ENCODE measurements at places on chromosomes 7 and 10. TPM values are rescaled to one million over a fixed set of nuclear protein-coding genes. Genes with fewer than 3 reads are reported as not detected.
A peak's percentile ranks its signal among the peaks of the same experiment; 100 is the strongest.

- no peak for DNase-seq
Measured at GRCh38 chr10:11064832-11065231, 47.2 kb downstream of the CELF2 start.

- DNase-seq: no peak
Measured at GRCh38 chr10:93757136-93757535, 600 bp upstream of the LGI1 start.

GRCh38 chr7:23490357-23491135 lies 20.3 kb upstream of the IGF2BP3 start:
- DNase-seq: peak; percentile 65

DNA sequence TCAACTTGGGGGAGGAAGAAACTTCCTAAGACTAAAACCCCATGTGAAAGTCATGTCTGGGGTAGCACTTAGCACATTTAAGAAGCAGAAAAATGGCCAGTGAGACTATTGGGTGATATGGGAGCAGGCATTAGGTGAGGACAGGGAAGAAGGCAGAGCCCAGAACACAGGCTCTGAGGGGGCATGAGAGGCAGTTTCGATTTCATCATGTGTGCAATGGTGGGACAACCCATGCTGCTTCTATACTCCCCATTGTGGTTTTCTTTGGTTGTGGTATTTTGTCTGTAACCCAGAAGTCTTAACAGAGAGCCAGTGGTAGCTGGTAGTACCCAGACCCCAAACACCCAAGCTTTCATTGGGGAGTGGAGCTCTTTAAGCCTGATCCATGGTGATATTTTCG lies 752.0 kb downstream of the GRID1 start:
- DNase-seq: no peak

The RHOBTB1 gene
- total RNA-seq: not detected

DNA sequence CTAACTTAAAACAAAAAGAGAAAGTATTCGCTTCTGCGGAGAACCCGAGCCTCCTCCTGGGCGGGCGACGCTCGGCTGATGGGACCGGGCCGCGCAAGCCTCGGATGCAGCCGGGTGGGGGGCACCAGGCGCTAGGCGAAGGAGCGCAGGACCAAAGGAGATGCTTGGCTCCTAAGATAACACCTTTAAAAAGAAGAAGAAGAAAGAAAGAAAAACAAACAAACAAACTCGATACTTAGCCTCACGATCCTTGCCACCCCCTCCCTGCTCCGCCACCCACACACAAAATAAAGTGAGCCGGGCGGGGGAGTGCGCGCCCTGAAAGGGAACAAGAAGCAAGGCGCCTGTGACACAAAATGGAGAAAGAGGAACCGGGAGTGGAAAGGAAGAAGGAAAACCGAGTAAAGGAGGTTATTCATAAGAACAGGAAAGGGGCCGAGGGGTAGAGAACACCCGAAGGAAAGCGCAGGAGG lies 34.0 kb upstream of the EBLN1 start:
- DNase-seq: peak; percentile 71

DNA sequence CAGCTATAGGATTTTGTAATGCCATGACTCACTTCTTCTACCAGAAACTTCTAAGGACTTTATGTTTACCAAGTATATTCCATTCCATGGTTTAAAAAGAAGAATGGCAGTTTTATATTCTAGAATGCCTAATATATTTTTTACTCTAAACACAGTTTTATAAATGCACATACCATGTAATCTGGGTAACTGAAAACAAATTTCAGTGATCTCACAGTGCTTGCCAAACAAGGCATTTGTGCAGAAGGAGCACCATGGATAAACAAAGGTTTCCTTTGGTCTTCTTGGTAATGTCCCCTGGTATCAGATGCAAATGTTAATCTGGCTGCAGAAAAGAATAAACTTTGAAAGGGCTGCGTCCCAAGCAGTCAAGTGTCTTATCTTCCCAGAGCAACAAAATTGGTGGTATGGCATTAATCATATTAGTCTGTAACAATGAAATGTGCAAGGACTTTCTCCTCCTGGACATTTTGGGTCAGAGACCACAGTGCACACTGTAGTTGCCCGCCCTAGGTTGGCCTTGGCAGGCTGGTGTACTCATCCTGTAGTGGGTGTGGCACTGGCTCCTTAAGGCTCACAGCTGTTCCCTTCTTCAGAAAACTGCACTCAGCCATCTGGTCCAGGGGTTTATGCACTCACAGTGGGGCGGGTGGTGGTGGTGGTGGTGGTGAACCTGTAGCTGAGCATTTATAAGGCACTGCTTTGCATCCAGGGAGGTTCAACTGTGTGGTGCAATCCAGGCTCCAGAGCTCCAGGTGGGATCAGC lies 56.7 kb downstream of the LAMB4 start:
- no peak for DNase-seq

The FAM20C gene
- not detected for total RNA-seq

The DDC gene
- total RNA-seq: not detected

GRCh38 chr7:37245590-37245989 lies 203.1 kb downstream of the ELMO1 start:
- DNase-seq: no peak

- no peak for DNase-seq
Measured at GRCh38 chr10:97825020-97825760, 24.5 kb upstream of the GOLGA7B start.

- DNase-seq: no peak
Measured at GRCh38 chr10:21260066-21260465, 265.4 kb downstream of the SKIDA1 start.

The NKX6-2 gene
- total RNA-seq: not detected

The IQCE gene
- 11.8 TPM for total RNA-seq

DNA sequence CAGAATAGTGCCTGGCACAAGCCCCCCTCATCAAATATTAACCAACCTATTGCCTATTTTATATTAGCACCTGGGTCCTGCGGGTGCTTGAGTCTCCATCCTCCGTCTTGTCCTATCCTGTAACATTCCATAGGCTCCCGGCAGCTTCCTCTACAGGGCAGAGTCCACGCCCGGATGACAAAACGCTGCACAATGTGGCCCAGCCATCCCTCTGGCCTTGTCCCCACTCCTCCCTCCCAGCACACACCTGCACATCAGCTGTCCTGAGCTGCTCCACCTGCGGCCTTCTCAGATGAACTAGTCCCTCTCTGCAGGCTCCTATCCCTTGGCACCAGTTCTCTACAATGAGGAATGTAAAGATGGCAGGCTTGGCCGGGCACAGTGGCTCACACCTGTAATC lies 153.5 kb upstream of the PDE1C start:
- DNase-seq: no peak

- DNase-seq: no peak
Measured at GRCh38 chr10:128306535-128306934, 180.3 kb upstream of the MKI67 start.

- DNase-seq: no peak
Measured at GRCh38 chr7:97002555-97003261, 2.6 kb upstream of the DLX6 start.

DNA sequence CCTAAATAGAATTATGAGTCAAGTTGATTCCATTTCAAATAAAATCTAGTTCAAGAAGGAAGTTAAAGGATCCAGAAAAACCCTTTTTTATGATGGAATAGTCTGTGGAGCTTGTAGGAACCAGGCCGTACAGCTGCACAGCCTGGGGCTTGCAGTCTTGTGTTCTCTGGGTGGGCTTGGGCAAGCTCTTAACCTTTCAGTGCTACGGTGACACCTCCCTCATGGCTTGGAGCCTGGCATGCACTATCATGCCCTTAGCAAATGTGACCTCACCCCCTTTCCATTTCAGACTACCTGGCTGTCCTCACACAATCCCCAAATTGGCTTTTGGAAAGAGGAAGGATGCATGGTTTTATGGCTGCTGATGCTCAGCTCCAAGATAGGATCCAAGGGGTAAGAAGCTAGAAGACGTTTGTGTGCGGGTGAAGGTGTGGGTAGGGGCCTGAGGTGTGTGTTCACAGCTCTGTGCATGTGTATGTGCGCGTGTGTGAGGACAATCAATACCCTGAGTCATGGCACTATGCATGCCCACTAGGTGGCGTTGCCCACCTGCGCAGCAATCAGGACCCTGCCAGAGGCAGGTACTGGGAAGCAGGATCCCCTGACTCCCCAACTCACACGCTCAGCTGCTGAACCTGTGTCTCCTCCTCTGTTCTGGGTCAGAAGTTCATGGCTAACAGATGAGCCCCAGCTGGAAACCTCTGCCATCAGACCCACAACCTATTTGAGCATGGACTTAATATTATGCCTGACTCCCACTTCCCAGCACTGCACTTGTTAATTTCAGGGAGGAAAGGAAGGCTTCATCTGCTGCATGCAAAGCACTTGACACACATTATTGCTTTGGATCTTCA lies 113.4 kb downstream of the PTPN20 start:
- peak; percentile 71 for DNase-seq

The GAD2 gene
- total RNA-seq: not detected

GRCh38 chr7:100685631-100686145 lies 8.4 kb downstream of the GIGYF1 start:
- DNase-seq: no peak

The GIMAP6 gene
- 35.1 TPM for total RNA-seq

DNA sequence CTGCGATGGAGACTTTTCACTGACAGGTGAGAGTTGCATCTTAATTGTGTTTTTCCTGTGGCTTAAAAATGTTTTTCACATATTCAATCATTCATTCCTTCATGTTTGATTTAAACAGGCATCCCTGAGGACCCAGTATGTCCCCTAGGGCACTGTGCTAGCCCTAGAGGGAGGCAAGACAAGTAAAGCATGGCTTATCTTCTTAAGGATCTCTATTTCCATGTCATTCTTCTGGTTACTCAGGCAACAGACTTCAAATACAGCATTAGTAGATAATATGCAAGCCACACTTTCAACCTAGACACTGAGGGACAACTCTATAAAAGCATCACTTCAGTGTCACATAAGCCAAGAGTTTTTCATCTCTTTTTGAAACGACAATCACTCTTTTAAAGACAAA lies 29.2 kb downstream of the CDK1 start:
- no peak for DNase-seq

The ZNF239 gene
- 1.3 TPM for total RNA-seq
